Hematopoietic multipotent progenitor cell treated with erythropoietin and hydrocortisone succinate and interleukin-3 and kit ligand, for 6 days (in vitro differentiated cells): ENCODE measurements at places on chromosomes 5 and 9.

DNA sequence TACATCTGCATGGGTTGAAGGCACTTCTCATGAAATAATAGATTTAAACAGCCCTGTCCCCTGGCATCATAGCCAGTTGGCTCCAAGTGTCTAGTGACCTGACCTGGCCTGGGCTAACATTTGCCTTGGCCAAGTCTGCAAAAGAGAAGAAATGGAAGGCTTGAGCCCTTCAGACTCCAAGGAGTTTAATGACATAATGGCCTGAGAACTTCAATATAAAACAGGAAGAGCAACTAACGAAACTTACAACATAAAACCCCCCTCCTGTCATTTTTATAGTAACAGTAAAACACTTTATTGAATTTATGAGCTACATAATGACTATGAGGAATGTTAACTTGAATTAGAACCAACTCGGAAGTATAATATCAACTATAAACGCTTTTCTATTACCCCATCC lies 218.8 kb upstream of the TBCA start:
- DNase-seq, result no peak

- peak; percentile 82 for DNase-seq
Measured at GRCh38 chr9:33415501-33416038, 13.2 kb upstream of the AQP7 start.

DNA sequence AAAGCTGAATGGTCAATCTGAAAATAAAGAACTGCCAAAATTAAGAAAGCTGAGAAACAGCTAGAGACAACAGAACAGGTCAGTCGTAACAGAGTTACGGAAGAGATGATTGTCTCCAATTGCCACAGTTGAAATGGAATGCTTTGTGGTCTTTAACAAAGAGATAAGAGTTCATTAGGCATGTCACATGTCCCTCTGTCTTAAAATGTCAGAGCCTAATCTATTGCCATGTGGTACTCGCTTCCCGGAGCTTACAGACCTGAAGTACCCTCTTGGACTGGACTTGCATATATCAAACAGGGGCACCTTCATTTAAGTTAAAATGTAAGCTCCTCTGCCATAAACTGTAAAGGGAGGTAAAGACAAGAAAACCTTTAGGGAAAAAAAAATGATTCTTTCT lies 19.7 kb downstream of the TTC39B start:
- peak; percentile 85 for DNase-seq

DNA sequence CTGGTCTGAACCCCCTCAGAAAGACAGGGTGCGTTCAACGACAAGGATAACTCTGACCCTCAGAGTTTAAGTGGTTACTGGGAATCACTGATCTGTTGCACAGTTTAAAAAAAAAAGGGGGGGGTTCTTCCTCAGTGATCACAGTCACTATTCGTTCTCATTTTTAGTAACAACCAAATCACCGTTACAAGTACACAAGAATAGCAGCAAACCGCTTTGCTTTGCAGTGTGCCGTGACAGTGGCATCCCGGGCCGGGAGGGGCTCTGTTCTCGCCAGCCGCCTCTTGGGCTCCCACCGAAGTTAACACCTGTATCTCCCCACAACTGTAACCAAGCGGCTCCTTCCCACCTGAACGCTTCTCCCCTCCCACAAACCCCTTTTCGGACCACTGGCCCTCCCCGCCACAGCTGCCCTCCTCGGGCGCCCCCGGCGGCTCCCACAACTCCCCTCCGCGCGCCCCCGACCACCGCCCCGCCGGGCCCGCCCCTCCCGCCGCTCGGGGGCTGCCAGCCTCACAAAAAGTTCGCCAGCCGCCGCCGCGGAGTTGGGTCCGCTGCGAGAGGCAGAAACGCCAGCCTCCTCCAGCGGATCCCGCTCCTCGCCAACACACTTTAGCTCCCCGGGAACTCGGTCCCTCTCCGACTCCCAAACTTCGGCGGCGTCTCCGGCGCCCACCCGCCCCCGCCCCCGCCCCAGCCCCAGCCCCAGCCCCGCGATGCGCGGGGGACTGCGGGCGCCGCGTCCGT lies 1.2 kb downstream of the SSBP2 start:
- DNase-seq, result peak; percentile 60

GRCh38 chr9:75175395-75175794 lies 87.1 kb downstream of the OSTF1 start:
- no peak for DNase-seq
